ENCODE measurements at places on chromosomes 4 and X.

GRCh38 chrX:19794690-19795089, 92.7 kb downstream of the SH3KBP1 start:
- peak; percentile 26 for DNase-seq

GRCh38 chr4:3710451-3711182, 55.6 kb upstream of the ADRA2C start:
- no peak for DNase-seq

GRCh38 chr4:105150503-105150902, 3.8 kb downstream of the TET2 start:
- no peak for DNase-seq

GRCh38 chrX:18415386-18415785, 10.0 kb upstream of the CDKL5 start:
- DNase-seq, result no peak

- no peak for DNase-seq
These were observed 662.8 kb downstream of the TLL1 start for GRCh38 chr4:166535865-166536264.

DNA sequence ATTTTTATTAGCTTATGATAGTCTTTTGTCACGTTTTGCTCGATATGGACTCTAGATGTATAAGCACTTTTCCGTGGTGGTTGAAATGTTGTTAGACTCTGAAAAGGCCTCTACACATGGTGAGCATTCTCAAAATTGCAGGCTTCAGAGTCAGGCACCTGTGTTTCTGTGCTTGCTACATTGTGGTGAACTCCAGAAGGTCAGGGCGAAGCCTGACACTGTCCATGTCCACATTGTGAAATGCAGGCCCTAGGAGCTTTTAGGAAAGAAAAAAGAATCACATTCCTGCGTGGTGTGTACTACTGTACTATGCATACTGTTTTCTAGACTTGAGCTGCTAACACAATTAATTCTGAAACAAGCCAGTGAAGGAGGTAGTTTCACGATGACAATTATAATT, 86.3 kb downstream of the HS3ST1 start:
- no peak for DNase-seq

DNA sequence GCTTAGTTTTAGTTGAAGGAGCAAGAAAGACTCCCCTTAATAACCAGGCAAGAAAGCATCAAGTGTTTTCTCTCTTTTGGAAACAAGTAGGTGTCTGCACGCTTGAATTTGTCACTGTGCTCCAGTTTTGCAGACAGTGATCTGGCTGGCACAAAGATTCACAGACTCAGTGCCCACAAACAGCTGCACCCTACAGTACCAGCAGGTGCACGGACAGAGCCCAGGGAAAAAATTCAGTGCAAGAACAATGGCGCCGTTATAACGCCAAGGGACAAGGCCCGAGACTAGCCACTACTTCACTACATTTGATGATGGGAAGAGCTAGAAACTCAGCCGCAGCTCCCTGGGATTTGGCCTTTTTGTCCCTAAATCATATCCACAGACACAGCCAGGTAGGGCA, 56.0 kb downstream of the ZNF827 start:
- no peak for DNase-seq

DNA sequence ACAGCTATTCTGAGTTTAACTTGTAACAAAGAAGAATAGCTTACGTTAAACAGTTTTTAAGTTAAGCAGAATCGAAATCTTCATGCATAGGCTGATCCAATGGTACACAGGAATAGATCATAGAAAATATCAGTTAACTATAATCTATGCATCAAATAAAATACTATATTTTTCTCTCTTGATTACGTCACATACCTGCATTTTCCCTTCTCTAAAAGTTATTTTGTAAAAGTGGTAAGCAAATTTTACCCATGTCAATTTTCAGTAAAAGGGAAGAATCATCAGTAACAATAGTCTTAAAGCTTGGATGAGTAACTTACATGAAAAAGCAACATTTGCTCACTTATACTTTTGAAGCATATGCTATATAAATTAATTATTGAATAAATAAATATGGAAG, 692.4 kb downstream of the FAT4 start:
- DNase-seq, result no peak

- DNase-seq, result no peak
These were observed 77.1 kb downstream of the RBM47 start for GRCh38 chr4:40552536-40552935.

DNA sequence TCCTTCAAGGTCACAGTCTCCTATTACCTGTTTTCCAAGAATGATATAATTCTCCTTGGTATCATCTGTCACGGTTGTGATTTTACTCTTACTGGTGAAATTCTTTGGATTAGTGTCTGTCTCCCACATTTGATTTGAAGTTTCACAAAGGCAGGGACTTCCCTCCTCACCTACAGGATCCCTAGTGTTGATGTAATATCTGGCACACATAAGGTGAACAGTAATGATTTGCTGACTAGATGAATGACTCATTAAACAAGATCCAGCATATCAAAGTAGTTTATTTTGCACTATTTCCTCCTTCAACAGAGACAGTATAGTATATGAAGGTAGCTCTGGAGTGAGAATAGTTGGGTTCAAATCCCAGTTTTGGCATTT, 135.3 kb upstream of the IL1RAPL2 start:
- DNase-seq, result no peak

- DNase-seq, result no peak
These were observed 7.6 kb downstream of the NEUROG2 start for GRCh38 chr4:112508356-112508755.

DNA sequence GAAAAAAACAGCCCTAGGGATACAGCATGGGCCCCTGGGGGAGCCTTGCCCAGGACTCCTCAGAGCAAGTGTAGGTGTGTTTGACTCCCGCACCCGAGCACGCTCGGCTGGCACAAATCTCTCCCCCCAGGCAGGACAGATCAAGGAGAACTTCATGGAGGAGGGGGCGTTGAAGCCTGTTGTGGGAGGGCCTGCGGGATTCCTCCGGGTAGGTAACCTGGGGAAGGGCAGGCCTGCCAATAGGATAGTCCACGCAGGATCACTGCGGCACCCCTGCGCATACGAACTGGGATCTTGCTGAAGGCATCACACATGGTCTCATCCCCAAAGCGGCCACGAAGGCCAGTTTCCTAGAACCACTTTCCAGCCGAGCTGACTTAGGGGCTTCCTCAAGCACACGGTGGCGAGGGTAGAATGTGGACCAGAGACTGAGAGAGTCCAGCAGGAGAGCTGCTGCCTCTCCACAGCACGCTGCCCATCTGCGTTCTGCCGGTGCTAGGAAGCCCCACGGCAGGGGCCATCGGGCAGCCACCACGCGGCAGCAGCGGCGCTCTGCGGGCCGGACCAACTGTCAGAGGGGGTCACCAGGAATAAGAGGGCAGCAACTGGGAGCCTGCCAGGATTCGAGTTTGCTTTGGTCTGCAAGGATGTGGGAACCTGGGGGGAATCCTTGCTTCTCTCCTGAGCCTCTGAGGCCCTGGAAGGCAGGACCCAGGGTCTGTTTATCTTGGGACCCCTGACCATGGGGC, 56.8 kb downstream of the WFS1 start:
- no peak for DNase-seq

GRCh38 chr4:187929024-187929423, 66.5 kb upstream of the ZFP42 start:
- peak; percentile 60 for DNase-seq

GRCh38 chrX:129786210-129786651, 6.5 kb downstream of the SASH3 start:
- no peak for DNase-seq

- no peak for DNase-seq
These were observed 41.3 kb downstream of the RBMX start for GRCh38 chrX:136839196-136839595.

- DNase-seq, result no peak
These were observed 70.8 kb downstream of the TBCK start for GRCh38 chr4:106245176-106245575.

DNA sequence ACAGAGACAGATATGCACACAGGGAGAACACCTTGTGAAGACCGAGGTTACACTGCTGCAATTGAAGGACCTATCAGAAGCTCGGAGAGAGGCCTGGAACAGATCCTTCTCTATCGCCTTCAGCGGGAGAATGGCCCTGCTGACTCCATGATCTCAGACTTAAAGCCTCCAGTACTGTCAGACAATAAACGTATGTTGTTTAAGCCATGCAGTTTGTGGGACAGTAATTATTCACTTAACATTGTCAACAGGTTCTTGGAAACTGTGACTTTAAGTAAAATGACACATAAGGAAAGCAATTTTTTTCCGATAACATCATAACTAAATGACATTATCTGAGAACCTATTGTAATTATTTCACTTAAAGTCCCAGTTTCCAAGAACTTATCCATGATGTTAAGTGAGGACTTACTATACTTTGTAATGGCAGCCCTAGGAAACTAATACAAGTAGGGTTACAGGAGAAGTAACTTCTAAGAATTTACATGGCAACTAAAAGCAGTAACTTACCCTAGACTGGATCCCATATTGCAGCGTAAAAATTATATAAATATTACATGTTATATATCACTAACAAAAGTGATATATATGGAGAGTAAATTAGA, 180.8 kb upstream of the MAB21L2 start:
- no peak for DNase-seq

DNA sequence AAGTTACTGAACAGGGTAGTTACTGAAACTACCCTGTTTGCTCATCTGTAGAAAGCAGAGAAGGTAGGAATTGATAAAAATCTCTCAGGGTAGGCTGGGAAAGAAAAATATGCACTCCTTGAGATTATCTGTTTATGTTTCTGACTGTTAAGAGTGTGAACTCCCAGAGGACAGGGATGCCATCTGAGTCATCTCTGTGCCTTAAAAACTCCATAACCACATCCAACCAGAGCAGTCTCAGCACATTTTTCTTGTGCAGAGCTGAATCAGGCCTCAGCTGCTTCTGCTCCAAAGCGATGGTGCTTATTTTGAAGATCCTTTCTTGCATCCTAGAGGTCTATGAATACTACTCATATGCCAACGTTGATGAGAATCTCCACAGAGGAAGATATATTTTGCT, 9.9 kb downstream of the CENPVL3 start:
- DNase-seq, result no peak

DNA sequence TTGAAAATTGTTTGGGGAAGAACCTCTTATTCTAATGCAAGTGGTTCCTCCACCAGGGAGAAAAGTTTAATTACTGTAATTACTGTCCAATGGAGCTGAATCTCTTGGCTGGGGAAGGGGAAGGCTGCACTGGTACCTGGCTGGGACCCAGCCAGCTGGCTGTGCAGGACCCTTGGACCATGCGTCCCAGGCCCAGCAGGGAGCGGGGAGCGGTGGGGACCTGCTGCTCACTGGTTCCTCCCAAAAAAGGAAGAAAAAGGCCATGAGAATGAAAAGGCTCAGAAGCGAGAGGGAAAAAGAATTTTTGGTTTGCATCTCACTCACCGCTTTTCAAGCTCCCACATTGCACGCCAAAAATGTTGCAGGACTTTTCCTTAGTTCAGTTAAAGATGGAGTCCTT, 333.5 kb downstream of the FAM47B start:
- no peak for DNase-seq
